Psoas muscle (tissue), 8 donors: ENCODE measurements at places on chromosomes 12 and 14.

DNA sequence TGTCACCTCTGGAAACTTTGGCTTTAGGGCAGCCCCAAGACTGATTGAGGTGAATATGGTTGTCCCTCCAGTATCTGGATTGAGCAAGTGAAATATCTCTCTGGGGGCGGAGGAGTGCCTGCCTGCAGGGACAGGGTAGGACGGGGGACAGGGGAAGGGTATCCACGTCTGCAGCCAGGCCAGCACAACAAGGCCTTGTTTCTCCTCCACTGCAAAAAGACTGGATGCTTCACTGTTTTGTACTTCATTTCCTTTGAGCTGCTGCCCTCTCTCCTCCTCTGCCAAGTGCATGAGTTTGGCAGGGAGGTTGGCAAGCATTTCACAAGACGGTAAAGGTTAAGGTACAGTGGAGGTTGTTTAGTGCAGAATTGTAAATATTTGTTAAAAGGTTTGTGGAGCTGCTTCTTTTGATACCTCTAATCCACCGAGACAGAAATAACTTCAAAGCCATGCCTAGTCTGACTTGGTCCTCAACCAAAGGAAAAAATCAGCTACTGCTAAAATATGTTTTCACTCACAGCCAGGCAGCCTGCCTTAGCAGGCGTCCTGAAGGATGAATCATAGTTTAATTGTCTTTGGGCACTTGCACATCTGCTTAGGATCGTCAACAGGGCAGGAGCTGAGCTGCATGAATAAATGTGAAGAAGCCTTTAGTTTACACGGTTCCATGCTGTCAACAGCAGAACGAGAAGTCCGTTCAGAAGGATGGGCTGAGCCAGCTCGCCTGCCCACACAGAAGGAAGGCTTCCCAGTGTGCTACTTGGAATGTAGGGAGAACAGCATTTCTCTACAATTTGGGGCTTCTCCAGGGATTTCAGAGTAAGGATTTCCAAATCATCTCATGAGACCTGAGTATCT, 269.7 kb downstream of the TTC6 start:
- DNase-seq, result no peak

GRCh38 chr12:20411345-20411744, 43.0 kb downstream of the PDE3A start:
- no peak for DNase-seq

- DNase-seq, result no peak
Observed at GRCh38 chr12:109608270-109608669, 34.7 kb downstream of the MVK start.

DNA sequence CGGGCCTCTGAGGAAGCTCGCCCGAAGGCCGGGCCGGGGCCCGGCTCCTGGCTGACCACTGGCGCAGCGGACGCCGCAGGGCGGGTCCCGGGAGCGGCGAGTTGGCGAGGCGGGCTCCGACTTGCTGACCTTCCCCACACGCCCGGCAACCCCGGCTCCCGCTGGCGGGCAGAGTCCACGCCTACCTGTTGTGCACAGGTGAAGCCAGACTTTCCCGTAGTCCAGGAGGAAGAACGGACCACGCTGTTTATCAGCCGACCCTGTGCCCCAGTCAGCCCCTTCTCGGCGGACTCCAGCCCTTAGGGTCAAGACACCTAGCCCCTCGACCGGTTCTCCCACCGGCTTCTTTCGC, 407 bp downstream of the HEATR5A start:
- peak; percentile 80 for DNase-seq

- no peak for DNase-seq
Observed at GRCh38 chr14:103707329-103708263, 7.7 kb downstream of the XRCC3 start.

GRCh38 chr14:102219316-102219715, 79.6 kb downstream of the WDR20 start:
- no peak for DNase-seq

GRCh38 chr12:57097554-57097835, 8.6 kb downstream of the NAB2 start:
- DNase-seq, result no peak

DNA sequence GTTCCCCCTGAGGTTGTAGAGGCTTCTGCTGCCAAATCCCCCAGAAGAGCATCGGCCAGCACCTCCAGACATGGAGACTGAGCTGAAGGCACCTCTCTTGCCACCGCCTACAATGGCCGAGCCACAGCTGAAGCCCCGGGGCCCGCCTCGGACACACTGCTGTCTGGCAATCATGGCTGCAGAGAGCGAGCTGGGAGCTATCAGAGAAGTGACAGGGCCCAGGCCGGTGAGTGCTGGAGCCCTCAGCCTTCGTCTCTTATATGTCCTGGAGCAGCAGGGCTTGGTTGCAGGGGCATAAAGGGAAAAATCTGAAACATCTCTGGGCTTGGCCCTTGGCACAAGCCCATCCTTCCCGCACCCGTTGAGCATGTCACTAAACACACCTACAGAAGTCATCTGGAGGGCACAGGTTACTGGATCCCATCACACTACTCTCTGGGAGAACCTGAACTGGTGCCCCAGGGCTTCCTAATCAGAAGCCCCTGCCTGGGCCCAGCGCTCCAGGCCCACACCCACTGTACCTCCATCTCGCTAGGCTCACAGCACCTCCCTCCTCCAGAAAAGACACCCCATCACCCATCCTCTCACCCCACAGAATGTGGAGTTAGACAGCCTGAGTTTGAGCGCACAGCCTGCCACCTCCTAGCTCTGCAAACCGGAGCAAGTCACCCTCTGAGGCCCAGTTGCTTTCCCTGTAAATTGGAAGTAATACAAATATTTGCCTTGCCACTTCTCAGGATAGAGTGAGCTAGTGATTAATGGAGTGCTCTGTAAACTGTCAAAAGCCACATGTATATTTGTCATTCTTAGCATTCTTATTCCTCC, at the start of gene KRT4:
Gene KRT4, minus strand, starts transcription at position 232 of the 825 bp plus-strand sequence. Its CDS starts 58 bp downstream, at position 174.
- no peak for DNase-seq

DNA sequence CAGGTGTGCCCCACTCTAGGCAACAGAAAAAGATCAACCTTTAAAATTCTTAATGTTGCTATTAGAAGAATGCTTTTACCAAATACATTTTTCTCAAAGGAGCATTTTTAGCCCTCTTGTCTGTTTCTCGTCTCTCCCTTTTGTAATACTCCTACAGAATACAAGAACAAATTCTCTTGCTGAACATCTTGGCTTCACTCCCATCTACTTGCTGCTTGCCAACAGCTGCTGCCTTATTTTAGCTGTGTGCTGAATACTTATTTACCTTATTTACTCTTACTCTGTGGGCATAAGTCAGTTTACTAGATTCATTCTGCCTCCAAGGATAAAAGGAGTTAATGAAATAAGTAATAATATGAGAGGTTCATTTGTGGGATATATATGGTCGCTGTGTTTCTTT, 70.8 kb downstream of the POLR3B start:
- DNase-seq, result no peak

DNA sequence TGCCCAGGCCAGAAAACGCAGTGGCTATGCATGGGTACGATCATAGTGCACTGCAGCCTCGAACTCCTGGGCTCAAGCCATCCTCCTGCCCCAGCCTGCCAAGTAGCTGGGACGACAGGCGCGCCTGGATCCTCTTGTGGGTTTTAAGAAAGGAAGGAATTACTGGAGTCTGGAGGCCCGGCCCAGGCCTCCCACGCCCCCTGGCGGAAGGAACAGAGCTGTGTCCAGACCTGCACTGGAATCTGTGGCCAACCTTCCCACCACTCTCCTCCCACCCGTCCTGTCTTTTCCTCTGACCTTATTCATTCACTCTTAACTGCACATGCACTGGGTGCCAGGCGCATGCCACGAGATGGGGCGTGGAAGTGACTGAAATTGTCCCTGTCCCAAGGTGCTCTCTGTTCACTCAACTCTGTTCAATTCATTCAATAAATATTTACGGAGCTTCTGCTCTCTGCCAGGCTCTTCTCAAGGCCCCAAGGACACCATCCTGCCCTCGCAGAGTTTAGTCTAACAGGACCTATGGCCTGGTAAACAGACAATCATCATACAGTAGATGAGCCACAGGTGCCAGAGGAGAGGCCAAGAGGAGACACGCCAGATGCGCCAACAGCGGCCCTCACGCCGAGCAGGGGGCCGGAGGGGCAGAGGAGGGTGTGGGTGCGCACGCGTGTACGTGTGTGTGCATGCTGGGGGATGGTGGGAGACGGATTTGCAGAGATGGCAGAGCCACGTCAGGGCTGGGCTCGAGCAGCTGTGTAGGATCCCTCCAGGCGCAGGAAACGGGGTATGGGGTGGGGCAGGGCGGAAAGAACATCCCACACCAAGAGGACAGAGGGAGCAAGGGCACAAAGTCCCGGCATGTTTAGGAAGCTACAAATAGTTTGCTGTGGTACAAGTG, 13.7 kb upstream of the TMEM106C start:
- DNase-seq, result peak; percentile 79

GRCh38 chr12:67263471-67263870, 5.7 kb upstream of the CAND1 start:
- DNase-seq, result no peak

- no peak for DNase-seq
Observed at GRCh38 chr12:25950329-25951115, 8.0 kb upstream of the RASSF8 start.

DNA sequence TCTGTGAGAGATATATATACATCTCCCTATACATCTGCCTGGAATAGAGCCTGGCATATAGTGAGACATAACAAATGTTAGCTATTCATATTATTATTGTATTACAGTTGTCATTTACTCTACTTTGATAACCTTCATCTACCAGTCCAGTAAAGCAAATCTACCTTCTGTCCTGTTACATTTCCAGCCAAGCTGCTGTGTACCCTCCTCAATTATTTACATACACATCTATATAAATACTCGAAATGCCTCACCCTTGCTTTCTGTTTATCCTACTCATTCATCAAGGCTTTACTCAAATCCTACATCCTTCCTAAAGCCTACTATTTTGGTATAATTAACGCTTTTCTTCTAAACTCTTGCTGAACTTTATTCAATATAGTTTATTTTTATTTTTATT, 8.7 kb downstream of the ZBTB1 start:
- no peak for DNase-seq

GRCh38 chr12:109779382-109779781, 53.8 kb downstream of the TRPV4 start:
- DNase-seq, result peak; percentile 1

DNA sequence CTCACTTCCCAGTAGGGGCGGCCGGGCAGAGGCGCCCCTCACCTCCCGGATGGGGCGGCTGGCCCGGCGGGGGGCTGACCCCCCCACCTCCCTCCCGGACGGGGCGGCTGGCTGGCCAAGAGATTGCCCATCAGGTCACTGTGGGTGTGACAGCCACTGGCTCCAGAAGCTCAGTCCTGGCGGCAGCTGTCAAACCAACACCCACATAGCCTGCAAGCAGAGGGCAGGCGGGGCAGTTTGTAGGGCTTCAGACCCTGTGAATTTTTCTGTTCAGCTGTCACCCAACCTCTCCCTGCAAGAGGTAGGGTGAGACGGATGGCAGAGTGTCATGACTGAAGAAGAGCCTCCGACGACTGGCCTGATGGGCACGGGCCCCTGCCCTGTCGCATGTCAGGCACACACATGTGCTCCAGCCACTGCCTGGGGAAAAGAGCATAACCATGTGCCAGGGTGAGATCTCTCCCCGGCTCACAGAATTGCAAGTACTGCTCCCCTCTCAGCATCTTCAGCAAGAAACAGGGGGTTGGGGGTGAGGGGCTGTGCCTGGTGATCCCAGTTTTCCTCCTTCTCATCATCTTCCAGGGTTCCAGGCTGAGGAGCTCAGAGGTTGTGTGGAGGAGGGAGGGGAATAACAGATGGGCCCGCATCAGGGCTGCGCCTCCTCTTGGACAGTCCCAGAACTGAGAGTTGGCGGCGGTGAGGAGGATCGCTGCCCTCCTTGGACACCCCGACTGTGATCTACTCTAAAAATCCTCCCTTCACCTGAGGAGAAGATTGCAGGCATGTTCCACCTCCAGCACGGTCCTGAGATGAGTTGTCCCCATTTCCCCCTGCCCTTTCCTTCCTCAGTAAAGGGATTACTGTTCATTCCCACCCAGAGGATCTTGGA, 11.2 kb upstream of the PRPH start:
- DNase-seq, result no peak

DNA sequence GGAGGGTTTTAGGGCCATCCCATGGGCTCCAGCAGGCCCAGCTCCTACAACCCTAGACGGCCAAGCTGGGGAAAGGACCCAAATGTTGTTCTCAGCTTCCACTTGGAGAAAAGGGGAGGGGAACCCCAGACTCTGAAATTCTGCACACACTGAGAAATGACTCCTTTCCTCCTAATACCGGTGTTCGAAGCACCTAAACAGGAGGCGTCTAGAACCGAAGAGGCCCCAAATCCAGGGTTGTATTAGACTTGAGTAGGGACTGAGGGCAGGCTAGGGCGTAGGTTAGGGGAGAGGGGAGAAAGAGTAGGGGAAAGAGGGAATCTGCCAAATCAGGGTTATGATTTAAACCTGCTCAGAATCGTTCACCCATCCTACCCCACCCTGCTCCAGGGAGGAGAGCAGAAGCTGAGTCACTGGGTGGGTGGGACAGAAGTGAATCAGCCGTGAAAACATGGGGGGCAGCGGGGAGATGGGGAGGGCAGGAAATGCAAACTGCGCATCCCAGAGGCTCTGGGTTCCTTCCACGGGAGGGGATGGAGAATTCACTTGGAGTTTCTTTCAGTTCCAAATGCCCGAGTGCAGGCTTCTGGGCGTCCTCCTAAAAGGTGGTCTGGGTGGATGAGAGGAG, 1.0 kb downstream of the IGFBP6 start:
- DNase-seq, result peak; percentile 70

- no peak for DNase-seq
Observed at GRCh38 chr12:5513406-5513805, 81.5 kb downstream of the NTF3 start.

- DNase-seq, result no peak
Observed at GRCh38 chr12:104480012-104480411, 23.3 kb downstream of the CHST11 start.

DNA sequence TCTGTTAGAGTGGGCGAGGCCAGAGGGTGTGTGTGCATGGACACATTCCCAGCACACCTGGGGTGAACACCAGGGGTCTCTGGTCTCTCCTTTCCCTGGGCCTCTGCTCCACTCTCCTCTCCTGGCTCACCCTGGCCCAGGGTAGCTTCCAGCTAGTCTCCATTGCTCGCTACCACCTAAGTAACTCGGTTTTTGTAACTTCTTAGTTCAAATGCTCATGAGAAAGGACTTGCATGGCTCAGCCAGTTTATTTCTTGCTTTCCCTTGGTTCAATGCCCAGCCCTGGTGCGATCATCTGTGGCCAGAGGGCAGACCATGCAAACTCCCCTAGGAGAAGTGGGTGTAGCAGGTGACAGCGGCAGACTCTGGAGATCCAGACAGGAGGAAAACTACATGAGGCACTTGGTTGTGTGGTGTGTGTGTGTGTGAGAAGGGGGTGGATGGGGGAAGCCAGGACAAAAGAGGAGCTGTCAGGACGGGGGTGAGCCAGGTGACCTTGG, 8.9 kb upstream of the ACVR1B start:
- no peak for DNase-seq
